ENCODE measurements at places on chromosomes 7 and 10.
A peak's percentile ranks its signal among the peaks of the same experiment; 100 is the strongest.

DNA sequence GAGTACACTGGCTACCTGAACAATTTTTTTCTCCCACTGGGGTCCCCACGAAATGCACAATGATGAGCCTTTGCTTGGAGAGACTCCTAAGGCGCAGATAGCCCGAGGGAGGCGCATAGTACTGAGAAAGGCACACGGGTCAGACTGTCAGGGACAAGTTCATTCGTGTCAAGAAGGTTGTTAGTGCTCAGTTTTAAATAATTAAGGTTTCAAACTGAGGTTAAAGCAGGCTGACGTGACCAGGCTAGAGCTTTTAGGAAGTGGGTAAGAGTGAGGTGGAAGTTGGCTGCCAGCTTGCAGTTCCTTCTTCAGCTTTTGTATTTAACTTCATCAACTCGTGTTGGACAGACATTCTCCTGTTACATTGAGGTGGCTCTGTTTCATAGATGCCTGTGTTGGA lies 31.6 kb downstream of the RBM33 start:
- no peak for DNase-seq

DNA sequence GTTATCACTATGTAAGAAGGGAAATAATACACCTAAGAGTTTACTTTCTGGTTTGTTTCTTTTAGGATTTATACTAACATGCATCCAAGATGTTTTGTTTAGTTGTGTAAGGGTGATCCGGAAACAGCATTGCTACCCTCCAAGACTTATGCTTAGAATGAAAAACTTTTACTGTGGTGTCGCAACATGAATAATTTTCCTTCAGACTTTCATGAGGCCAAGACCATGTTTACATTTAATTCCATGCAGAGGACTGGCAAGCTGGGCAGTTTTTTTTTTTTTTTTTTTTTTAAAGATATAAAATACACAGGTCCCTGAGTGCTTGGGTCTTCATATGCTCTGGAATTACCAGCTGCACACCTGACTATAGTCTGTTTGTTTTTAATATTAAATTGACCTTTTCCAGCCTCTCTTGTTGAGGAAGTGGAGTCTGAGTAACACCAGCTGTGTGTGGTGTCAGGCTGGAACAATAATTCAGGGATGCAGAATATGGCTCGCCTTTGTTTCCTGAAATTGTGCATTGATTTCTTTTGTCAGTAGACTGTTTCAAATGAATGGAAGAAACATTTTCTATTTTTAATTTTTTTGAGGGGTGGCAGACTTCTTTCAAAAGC lies 81.7 kb downstream of the ST7 start:
- no peak for DNase-seq

GRCh38 chr10:12504176-12504575 lies 154.8 kb downstream of the CAMK1D start:
- no peak for DNase-seq

GRCh38 chr10:43138021-43138756 lies at the start of gene CSGALNACT2:
CSGALNACT2 (plus strand) TSS chr10:43138445; CDS start chr10:43155150, 16,705 bp downstream.
- peak; percentile 83 for DNase-seq

- DNase-seq: no peak
These were observed 30.4 kb upstream of the OTUD1 start for GRCh38 chr10:23408330-23408976.

- DNase-seq: no peak
These were observed 140.9 kb downstream of the PARD3 start for GRCh38 chr10:34674176-34674575.

DNA sequence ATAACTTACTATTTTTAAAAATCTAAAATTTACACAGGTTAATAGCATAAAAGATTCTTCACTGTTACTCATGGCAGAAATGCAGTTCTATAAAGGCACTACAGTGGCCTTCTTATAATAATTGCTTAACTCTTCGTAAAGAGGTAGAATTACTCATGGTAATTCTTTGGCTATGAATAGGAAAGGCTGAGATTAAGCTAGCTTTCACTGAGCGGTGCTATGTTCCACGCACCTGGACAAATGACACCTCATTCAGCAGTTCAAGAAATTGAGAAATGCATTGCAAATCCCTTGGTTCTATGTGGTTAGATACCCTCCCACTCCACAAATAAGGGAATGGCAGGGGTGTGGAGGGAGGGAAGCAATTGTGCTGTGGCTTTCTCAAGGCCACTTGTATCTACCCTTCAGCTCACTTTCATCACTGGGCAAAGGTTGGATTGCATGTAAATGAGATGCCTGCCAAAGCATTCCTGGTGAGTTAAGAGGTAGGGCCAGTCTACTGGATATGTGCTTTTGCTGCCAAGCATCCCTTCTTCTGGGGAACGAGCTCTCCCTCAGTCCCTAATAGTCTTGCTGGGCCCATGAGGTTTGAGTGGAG lies 210.9 kb downstream of the TEX36 start:
- no peak for DNase-seq

DNA sequence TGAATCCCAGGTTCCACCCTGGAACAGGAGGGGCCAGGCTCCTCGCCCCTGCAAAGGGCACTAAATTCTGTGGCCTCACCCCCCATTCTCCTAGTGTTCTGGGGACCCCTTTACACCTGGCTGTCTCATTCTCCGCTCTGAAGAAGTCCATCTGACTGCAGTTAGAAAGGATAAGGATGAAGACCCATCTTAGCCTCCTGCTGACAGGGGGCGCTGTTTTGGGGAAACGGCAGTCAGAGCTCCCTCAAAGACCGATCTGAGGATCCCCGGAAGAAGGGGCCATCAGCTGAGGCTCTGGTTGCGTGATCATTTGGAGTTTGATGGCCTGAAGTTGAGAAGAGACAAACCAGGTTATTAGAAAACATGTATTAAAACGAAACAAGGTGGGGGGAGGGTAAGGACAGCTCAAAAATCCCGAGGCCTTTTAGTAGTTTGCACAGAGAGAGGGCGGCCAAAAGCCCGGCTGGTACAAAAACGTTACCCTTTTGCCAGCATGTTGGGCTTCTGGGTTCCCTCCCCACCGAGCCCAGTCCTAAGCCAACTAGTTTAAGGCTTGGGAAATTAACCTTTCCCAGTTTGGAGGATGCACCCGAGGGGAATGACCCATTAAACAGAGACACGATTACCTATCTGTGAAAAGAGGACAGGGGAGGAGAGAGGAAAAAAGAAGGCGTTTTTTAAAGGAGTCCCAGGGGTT lies 102.8 kb downstream of the CHN2 start:
- DNase-seq: no peak

DNA sequence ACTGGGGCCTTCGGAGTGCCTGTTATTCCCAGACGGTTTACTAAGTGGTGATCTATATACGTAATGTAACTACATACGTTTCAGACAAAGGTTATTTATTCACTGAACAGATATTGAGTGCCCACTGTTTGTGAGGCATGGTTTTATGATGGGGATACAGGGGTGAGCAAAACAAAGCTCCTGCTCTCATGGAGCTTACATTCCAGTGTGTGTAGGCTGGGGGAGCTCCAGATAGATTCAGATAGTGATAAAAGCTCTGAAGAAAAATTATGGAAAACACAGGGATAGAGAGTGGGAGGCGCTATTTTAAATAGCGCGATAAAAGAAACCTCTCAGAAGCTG lies 466 bp upstream of the DNAJB12 start:
- no peak for DNase-seq

- no peak for DNase-seq
These were observed 23.3 kb upstream of the HSPA12A start for GRCh38 chr10:116765648-116766081.

DNA sequence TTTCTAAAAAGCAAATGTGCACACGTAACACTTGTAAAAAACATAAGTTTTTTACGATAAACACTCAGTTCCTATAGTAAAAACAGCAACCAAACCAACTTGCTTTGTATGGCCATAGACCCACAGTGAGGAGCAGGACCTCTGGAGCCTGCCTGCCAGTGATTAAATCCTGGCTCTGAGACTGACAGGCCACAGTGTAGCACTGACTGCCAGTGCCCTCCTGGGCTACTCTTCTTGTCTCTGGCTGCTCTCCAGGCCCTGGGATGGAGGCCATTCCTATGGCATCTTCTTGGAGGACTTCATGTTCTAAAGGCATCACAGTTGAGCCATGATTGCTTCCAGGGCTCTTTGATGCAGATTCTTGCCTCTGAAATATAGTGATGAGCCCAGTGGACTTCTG lies 22.7 kb upstream of the TMEM254 start:
- DNase-seq: no peak

- DNase-seq: no peak
These were observed 398.5 kb upstream of the CNTNAP2 start for GRCh38 chr7:145718129-145718528.

GRCh38 chr7:155483245-155483644 lies 25.3 kb downstream of the EN2 start:
- no peak for DNase-seq

- no peak for DNase-seq
These were observed 1163.4 kb upstream of the AUTS2 start for GRCh38 chr7:68434857-68435256.

- DNase-seq: no peak
These were observed 12.2 kb upstream of the RSBN1L start for GRCh38 chr7:77684030-77684429.

DNA sequence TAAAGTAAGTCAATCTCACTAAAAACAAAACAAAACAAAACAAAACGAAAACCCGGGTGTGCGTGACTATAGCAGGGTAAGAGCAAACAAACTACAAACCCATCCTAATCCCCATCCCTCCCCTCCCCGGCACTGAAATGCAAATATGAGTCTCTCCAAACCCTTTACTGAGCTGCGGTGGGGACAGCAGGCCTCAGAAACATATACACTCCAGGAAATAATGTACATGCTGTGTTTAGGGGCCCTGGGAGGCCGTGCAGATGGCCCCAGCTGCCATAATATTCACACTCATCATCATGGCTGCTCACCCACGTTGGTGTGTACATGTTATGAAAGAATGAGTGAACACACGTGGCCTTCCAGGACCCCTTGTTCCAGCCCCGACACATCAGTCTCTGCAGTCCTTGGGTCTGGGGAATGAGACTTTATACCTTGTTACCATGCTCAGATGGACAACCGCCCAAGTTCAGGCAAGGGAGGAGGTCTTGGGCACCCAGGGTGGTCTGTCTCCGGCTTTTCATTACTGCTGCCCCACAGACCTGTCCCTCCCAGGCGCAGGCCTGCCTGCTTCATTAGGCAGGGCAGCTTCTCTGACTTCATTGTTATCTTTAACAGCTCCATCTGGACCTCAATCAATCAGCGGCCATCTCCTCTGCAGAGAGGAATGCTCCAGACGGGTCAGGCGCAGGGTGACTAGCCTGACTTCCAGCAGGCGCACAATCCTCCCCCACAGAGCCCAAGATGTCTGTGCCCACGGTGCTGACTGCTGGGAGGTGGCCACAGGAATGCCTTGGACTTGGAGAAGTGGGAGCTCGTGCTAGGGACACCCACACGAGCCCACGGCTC lies 20.6 kb downstream of the HSPA12A start:
- no peak for DNase-seq

DNA sequence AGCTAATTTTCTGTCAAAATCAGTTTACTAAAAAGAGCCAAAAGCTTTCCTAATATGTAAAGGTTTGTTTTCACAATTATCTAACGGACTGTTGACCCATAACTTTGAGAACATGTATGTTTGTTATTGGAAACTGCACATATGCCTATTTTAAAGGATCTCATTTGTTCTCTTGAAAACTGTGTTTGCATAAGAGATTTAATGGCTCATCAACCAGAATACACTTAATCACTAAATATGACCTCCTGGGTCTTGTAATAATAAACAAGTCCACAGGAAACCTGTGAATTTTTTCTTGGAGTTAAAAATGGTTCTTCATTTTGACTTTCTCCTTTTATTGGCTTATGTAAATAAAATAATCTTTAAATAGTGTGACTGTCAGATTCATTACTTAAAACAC lies 48.3 kb upstream of the STEAP1B start:
- no peak for DNase-seq

DNA sequence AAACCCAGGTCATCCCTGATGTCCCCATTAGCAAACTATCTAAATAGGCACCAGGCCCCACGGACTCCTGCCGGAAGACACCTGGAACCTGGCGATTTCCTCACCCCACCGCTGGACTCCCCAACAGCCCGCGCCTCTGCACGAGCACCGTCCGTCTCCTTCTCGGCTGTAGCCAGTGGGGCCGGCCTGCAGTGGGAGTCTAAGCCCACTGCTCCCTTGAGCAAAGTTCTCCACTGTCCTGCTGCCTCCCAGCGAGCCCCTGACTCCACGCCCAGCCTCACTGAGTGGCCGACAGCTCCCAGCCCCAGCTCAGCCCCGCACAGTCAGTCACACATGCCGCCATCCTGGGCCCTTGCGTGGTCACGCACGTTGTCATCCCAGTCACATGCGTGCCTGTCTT lies 211.3 kb upstream of the PPP2R2D start:
- no peak for DNase-seq

- no peak for DNase-seq
These were observed 702 bp downstream of the TMEM130 start for GRCh38 chr7:98869027-98869596.

DNA sequence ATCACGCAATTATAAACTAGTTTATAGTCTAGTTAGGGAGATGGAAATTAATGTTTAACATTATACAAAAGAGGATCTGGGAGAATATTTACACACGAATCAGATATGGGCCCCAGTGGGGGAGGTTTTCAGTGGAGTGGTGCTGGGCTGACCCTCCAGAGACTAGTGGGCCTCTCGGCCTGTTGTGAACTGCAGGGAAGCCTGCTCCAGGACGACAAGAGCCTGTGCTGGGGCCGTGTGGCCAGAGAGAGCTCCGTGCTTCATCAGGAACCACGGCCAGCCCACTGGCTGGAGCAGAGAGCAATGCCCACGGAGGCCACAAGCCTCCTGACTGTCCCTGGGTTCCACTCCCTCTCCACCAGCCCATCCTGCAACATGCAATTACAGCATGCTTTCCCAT lies 11.3 kb upstream of the ESYT2 start:
- no peak for DNase-seq

DNA sequence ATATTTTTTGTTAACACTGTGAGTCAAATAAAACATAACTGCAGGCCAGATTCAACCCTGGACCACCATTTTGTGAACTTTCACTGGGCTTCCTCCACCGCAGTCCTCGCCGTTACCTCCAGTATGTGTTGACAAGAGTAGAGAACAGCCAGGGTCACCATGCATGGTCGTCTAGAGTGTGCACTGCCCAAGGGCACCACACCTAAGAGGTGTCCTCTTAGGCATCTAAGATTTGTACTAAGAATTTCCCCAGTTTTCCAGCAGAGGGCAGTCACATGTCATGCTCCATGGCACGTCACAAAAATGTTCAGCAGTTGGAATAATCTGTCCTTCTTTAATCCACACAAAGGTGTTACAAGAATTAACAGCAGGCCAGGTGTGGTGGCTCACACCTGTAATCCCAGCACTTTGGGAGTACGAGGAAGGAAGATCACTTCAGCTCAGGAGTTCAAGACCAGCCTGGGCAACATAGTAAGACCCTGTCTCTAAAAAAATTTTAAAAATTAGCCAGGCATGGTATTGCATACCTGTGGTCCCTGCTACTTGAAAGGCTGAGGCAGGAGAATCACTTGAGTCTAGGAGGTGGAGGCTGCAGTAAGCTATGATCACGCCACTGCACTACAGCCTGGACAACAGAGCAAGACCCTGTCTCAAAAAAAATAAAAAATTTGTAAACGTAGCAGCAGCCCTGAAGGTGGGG lies 71.2 kb upstream of the FOXK1 start:
- DNase-seq: peak; percentile 51

DNA sequence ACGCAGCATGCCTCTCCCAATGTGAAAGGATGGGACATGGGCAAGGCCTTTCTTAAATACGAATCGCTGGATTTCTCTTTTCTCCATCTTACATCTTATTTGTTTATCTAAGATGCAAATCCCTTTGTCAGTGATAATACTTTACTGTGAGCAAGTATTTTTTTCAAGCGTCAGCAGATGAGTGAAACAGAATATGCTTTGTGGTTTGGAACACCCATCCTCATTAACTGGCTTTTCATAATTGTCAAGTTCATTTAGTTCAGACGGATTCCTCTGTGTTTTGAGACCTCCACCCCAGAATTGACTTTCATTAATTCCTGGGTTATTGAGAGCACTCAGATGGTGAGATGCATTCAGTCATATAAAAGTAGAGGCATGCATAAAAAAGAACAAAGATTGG lies 149.8 kb downstream of the NSUN6 start:
- DNase-seq: no peak
